Forelimb muscle (tissue), 1 donor: ENCODE measurements at places on chromosomes 12 and 14.
A peak's percentile ranks its signal among the peaks of the same experiment; 100 is the strongest.

DNA sequence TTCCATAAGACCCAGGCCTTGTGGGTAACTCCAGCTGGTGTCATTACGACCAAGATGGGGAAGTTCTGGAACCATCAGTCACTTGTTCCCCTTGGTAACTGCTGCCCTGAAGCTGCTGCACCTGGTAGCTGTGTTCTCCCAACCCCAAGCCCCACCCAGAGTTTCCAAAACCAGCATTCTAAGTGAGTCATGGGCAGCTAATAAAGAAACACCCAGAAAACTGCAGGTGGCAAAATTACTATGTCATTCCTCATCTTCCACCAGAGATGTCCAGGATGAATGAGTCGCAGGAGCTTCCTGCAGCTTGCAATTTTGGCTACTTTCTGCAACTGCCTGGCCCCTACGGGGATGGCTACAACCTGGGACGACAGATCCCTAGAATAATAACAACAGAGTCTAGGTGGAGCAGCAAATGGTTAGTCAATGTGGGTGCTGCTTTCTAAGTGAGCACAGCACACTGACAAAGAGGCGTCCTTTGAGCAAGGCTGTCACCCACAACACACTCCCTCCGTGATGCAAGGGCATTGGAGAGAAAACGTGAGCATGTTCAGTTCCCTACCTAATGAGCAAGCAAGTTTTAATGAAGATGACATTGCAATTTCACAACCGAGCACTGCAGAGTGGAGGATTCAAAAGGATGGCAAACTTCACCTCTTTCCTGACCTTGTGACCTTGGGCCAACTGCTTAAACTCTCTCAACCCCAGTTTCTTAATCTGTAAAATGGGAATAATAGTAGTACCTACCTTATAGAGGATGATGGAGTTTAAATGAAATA, 301.4 kb upstream of the NOS1 start:
- no peak for DNase-seq

DNA sequence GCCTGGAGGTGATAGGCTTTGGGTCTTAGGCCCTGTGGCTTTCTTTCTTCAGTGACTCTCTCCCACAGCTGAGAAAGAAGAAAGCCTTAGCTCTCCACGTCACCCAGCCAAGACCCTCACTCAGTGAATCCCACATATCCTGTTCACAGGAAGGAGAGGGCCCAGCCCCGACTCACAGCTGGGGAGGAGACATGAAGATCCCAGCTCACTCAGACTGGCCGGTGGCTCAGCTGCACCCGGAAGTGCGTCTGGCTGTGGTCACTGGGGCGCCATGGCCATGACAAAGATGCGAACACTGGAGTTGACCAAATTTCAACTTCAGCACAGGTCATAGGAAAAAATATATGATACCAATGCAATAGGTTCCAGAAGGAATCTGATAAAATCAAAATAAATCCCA, 14.2 kb downstream of the DLK1 start:
- no peak for DNase-seq

- no peak for DNase-seq
Measured at GRCh38 chr14:98623788-98624415, 648.1 kb downstream of the BCL11B start.

DNA sequence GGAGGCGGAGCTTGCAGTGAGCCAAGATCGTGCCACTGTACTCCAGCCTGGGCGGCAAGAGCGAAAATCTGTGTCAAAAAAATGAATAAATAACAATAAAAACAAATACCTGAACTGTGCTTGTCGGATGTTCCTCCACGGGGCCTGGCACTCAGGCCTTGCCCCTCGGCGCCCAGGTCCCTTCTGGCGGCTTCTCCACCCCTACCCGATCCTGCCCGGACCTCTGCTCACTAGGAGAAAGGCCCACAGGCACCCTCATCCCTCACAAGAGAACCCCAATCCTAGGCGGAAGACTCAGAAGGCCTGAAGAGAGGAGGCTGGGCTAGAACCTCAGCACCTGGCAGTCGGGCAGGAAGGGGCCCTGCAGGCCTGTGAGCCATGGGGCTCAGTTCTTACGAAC, 21.0 kb upstream of the BTBD6 start:
- no peak for DNase-seq

DNA sequence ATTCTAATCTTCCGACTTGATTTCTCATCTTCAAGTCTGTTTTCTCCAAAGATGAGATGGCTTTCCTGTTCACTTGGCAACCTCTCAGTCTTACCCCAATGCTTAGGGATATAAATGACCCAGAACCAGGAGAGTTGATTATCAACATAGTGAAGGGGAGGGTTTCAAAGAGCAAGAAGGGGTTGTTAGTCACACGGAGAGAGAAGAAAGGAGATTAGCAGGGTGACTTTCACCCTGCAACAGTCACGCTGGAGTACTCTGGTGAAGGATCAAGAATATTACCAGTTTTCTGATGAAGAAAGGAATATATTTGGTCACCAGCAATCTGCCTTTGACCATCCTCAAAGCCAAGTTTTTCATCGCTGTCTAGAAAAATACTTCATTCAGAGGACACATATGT, at the start of gene TMEM52B:
Gene TMEM52B, plus strand, starts transcription at position 212 of the 400 bp plus-strand sequence. CDS start 543 bp downstream, outside the sequence.
- DNase-seq: no peak

- DNase-seq: no peak
Measured at GRCh38 chr14:105305345-105305744, 4.5 kb upstream of the BRF1 start.

GRCh38 chr12:13530966-13531365, 334.4 kb downstream of the EMP1 start:
- DNase-seq: no peak

- DNase-seq: no peak
Measured at GRCh38 chr12:59890896-59891579, 295.2 kb downstream of the SLC16A7 start.

DNA sequence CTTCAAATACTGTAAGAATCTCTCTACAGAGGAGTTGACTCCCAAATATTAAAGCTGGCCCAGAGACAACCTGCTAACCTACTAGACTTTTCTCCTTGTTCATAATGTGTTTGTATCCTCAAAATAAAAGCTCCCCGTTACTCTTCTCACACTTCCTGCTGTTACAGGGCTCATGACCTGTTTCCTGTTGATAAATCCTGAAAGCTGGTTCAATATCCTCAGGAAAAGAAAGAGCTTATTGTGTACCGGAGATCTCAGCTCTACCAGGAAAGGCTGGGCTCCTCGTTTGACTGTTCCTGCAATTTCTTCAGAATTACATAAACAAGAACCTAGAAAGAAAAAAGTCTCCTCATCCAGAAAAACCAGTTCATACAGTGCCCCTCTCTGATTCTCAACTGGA, 30.8 kb downstream of the CLEC1A start:
- DNase-seq: no peak

DNA sequence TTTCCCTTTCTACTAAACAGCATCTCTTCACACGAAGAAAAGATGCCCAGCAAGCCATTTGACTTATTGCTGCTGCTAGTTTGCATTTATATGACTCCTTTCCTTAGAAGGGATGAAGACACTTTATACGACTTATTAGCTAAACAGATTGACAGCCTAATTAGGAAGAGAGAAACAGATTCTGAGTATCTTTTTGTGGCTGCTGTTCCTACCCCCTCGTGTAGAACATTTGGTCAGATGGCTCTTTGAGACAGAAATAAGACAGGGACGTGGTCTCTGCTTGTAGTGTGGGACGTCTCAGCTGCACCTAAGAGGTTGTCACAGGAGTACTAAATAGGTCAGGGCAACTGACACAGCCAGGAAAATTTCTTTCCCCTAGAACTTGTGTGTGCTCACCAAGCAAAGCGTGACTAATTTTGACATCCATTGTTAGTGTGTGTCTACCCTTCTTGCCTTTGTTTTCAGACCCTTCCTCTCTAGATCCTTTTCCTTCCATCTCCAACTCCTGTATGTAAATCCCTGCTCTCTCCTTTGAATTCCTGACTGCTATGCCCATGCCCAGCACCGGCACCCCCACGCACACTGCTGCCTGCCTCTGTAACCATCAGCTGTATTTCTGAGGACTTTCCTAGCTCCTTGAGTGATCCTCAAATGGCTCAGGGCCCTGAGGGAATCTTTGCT, 83.2 kb downstream of the DAD1 start:
- DNase-seq: no peak

- DNase-seq: peak; percentile 38
Measured at GRCh38 chr14:60989599-60989998, 8.6 kb downstream of the SLC38A6 start.

- DNase-seq: no peak
Measured at GRCh38 chr14:21543521-21543960, 17.4 kb upstream of the SALL2 start.

DNA sequence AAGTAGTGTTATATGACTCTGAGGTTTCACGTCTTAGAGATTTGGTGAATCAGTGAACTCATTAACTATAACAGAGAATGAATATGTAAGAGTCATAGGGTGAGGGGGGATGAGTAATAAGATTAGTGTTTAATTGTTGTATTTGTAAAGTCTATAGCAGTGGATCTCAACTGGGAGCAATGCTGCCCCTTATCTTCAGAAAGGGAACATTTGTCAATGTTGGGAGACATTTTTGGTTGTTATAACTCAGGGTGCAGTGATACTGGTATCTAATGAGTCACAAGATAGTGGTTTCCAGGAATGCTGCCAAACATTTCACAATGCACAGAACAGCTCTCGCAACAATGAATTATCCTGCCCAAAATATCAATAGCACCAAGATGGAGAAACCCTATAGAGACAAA, 1193.7 kb downstream of the GALC start:
- no peak for DNase-seq

DNA sequence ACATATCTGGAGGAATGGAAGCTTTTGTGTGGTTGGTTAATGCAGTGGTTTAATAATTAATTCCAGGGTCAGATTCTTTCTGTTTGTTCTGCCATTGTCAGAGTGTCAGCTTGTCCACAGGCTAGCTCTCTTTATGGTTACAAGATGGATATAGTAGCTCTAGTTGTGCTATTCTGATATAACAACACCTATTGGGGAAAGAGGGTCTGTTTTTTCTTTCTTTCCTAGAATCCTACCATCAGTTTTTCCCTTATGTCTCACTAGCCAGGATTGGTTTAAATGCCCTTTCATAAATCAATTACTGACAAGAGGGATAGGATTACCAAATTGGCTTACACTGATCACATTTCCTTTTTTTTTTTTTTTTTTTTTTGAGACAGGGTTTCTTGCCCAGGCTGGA, 27.8 kb downstream of the CNOT2 start:
- DNase-seq: no peak

- no peak for DNase-seq
Measured at GRCh38 chr12:111010916-111011657, 90.7 kb upstream of the MYL2 start.

GRCh38 chr14:70845601-70846000, 36.3 kb upstream of the MAP3K9 start:
- DNase-seq: no peak

- no peak for DNase-seq
Measured at GRCh38 chr12:121580959-121581685, at the start of gene KDM2B. Gene KDM2B, minus strand, starts transcription at chr12:121581023. Its CDS starts 112 bp downstream, at chr12:121580911.

GRCh38 chr12:6092784-6093722, 31.4 kb downstream of the VWF start:
- no peak for DNase-seq

- no peak for DNase-seq
Measured at GRCh38 chr14:75717729-75718128, 56.7 kb downstream of the TTLL5 start.

- no peak for DNase-seq
Measured at GRCh38 chr12:42511656-42512055, 77.9 kb downstream of the PRICKLE1 start.

GRCh38 chr14:99602054-99602787, 1.8 kb downstream of the CCDC85C start:
- no peak for DNase-seq

DNA sequence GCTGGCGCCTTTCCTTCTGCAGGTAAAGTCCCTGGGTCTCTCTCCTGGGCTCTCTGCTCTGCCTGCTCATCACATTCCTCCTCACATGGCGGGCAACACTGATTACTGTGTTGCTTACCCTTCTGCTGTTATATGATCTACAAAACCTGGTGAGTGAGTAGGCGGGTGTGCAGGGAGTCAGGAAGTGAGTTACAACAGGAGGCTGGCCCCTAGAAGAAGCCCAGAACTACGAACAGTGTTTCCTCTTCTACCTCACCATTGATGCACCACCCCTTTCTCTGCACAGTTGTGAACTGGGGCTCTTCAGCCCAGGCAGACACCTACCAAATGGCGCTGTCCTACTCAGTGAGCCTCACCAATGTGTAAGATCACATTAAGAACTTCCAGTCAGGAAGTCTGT, 4.9 kb upstream of the KLHL33 start:
- no peak for DNase-seq

DNA sequence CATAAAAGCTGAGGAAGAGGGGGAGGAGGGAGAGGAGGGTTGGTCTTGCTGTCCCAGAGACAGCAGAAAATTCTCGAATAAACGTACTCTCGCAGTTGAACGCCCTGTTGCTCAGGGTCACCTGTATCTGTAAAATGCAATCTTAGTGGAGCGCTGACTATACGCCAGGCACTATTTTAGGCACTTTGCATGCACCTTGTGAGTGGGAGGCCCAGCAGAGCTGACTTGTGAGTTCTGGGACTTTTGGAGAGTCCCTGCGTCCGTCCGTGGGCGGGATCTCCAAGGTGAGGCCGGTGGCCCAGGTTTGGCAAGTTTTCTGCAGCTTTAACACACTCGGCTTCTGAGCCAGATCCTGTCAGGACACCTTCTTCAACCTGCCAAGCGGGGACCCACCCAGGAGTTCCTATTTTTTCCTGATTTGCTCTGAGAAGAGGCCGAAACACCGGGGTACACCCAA, 32.5 kb upstream of the PLEKHG6 start:
- DNase-seq: no peak

DNA sequence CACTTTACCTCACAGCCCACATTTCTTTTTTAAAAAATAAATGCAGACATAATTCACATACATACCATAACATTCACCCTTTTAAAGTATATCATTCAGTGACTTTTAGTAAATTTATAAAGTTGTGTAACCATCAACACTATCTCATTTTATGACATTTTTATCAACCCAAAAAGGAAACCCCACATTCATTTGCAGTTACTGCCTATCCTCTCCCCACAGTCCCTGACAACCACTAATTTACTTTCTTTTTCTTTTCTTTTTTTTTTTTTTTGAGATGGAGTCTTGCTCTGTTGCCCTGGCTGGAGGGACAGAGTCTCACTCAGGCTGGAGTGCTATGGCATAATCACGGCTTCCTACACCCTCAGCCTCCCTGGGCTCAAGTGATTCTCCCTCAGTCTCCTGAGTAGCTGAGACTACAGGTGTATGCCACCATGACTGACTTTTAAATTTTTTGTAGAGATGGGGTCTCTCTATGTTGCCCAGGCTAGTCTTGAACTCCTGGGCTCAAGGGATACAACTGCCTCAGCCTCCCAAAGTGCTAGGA, 1.5 kb upstream of the EP400 start:
- no peak for DNase-seq

DNA sequence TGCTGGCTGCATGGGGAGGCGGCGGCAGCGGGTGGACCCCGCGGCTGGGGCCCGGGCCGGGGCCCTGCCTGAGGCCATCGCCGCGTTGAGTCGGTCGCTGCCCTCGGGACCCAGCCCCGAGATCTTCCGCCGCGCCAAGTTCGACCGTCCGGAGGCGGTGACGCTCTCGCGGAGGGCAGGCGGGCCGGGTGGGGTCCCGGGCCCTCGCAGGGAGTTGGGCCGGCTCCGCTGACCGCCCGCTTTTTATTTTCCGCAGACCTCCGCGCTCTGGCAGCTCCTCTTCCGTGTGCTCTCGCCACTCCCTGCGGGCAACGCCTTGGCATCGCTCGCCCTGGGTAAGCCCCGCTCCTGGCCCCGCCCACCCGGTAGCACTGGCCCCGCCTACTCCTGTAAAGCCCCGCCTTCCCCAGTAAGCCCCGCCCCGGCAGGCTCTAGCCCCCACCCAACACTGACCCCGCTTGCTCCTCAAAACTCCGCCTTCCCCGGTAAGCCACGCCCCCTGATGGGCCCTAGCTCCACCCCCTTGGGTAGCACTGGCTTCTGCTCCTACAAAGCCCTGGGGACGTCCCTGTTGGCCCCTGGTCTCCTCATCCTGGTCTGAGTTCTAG, 424 bp downstream of the TEDC1 start:
- no peak for DNase-seq
